ENCODE measurements at places on chromosomes 11 and 22.

GRCh38 chr11:30172883-30173311 is 57.9 kb upstream of the FSHB start:
- no peak for DNase-seq

DNA sequence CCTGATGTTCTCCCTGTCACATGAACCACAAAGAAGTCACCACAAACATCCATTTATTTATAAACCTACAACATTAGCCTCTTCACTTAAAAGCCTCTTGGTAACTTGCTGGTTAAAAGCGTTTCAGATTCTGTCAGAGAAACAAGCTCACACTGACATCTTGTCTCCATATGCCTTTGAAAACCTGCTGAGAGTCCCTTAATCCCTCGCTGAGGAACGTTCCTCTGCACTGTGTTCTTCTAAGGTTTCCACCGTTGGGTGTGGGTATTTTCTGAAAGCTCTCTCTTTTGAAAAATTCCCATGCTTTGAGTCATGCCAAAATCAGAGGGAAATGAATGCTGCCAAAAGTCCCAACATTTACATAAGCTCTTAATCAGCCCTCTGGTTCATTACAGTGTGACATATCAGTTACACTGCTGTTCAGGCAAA is 149.8 kb downstream of the CCDC34 start:
- DNase-seq, result no peak

DNA sequence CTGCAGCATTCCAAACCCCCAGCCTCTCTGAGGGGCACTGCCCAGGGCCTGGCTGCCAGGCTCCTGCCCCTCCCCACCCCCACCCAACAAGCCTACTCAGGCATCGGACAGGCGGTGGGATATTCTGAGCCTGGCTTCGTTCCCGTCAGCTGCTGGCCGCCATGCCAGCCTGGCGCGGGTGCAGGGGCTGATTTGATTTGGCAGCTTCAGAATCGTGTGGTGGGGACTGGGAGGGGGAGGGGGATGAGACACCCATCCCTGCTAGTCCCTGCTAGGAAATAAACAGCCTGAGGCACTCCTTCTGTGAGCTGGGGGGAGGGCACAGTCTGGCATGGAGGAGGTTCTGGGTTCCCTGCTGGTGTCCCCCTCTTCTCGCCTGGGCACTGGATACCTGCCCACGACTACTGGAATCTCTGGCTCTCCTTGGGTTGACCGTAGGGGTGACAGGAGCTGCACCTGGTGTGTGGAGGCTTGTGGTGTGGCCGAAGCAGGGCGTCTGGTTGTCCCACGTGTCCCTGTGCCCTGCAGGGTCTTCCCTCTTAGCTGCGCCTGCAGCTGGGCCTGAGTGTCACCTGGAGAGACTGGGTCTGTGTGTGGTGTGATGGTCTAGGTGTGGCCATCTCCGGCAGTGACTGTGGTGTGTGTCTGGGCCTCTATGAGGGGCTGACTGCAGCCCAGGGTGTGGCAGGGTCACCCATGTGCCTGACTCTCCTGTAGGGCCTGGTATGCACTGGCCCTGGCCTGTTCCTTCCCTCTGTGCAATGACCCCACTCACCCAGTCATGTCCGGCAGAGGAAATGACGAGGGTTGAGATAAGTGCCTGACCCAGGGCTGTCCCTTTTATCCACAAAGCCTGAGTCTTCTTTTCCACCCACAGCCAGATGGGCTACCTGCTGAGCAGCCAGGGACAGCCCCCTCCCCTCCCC is 42.2 kb downstream of the PDE2A start:
- DNase-seq, result no peak

- DNase-seq, result no peak
Measured at GRCh38 chr11:68289456-68289855, 17.7 kb upstream of the C11orf24 start.

- DNase-seq, result no peak
Measured at GRCh38 chr11:94771951-94772350, 3.8 kb downstream of the AMOTL1 start.

DNA sequence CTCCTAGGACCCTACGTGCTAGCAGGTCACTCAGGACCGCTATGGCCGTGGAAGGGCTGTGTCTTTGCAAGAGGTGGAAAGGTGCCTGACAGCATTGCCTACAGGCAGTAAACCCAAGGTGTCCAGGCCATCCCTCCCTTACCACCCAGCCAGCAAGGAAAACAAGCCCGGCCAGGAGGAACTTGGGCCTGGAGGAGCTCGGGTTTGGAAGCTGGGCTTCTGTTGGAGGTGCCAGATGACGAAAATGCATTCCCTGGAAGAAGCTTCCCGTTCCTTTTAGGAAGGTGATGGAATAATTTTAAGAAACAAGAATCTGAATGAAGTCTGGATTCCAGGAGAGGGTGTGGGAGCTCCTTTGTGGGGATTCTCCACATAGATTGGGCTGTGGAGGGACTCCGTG is 23.6 kb downstream of the FBLN1 start:
- no peak for DNase-seq

- no peak for DNase-seq
Measured at GRCh38 chr11:92460213-92460612, 235.6 kb downstream of the FAT3 start.

All from B cell (primary cell).